ENCODE measurements at places on chromosomes 6 and 20. TPM values are rescaled to one million over a fixed set of nuclear protein-coding genes. Genes with fewer than 3 reads are reported as not detected.

The ENPP3 gene
- 1.5 TPM for total RNA-seq

The CTCFL gene
- total RNA-seq, result 0.27 TPM

The HS3ST5 gene
- 2.7 TPM for total RNA-seq

The KCNQ5 gene
- 2.7 TPM for total RNA-seq

The C6orf58 gene
- not detected for total RNA-seq

The SLPI gene
- 61.1 TPM for total RNA-seq

The CD24 gene
- total RNA-seq, result 267 TPM

The VGLL2 gene
- total RNA-seq, result 2.8 TPM

The GABRR1 gene
- 4.6 TPM for total RNA-seq

The FAM83D gene
- total RNA-seq, result 6.3 TPM

The KCNS1 gene
- 1.5 TPM for total RNA-seq

The RNF39 gene
- total RNA-seq, result 0.22 TPM

The MAP7 gene
- 40.2 TPM for total RNA-seq

The OPRL1 gene
- 3.5 TPM for total RNA-seq

The TNNC2 gene
- 93.6 TPM for total RNA-seq

The SIRPG gene
- not detected for total RNA-seq

The SNX9 gene
- total RNA-seq, result 26.4 TPM

The PHIP gene
- total RNA-seq, result 135 TPM

The CAP2 gene
- 17.6 TPM for total RNA-seq

The LY6G5C gene
- 1.9 TPM for total RNA-seq

The WASF1 gene
- 31.2 TPM for total RNA-seq

The TNF gene
- not detected for total RNA-seq

The FAM50B gene
- total RNA-seq, result 14.1 TPM

The TDRD6 gene
- 2.6 TPM for total RNA-seq

The UBE2J1 gene
- 48.2 TPM for total RNA-seq

The BCKDHB gene
- 43.3 TPM for total RNA-seq

The RIN2 gene
- 52.7 TPM for total RNA-seq

The RAB23 gene
- 25.1 TPM for total RNA-seq

The C6orf163 gene
- 8.0 TPM for total RNA-seq

The PNLDC1 gene
- total RNA-seq, result 0.49 TPM

The PLN gene
- total RNA-seq, result 21.1 TPM

The POPDC3 gene
- total RNA-seq, result 5.4 TPM

The ECI2 gene
- total RNA-seq, result 57.4 TPM

The HDGFL1 gene
- not detected for total RNA-seq

The SIM1 gene
- not detected for total RNA-seq

The TAGAP gene
- total RNA-seq, result 1.4 TPM

The ANKRD6 gene
- 32.1 TPM for total RNA-seq

The PLCB4 gene
- 73.8 TPM for total RNA-seq

The ADA gene
- 5.7 TPM for total RNA-seq

The XKR7 gene
- 8.2 TPM for total RNA-seq

The RCAN2 gene
- total RNA-seq, result 37.3 TPM

The PTPN1 gene
- 23.5 TPM for total RNA-seq

The NKAIN4 gene
- 24.6 TPM for total RNA-seq

The PRDM13 gene
- 16.6 TPM for total RNA-seq

The PEDS1 gene
- total RNA-seq, result 7.6 TPM

The DCBLD1 gene
- 7.4 TPM for total RNA-seq

The LRFN2 gene
- total RNA-seq, result 6.2 TPM

The ALDH5A1 gene
- total RNA-seq, result 17.5 TPM

The WFDC10B gene
- not detected for total RNA-seq

The ESF1 gene
- total RNA-seq, result 28.8 TPM

Data from camera-type eye (tissue), 1 donor.